Testis (tissue), 5 donors: ENCODE measurements at places on chromosomes 5 and 9.

- no peak for DNase-seq
Measured at GRCh38 chr9:117205806-117206205, 209.1 kb downstream of the ASTN2 start.

DNA sequence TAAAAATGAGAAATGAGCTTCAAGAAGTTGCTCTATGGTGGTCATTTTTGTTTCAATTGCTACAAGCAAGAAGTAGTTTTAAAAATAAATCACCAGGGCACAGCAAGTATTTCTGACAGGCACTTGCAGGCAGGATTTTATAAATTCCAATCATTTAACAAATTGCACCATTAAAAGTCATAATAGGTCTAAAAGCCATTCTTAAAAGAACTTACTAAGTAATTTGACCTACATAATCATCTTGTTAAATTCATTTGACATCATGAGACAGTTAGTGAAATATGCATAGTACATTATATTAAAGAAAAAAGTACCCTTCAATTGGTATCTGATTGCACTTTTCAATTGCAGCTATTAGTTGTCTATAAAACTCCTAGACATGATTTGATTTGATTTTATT, 31.0 kb downstream of the TLX3 start:
- no peak for DNase-seq

DNA sequence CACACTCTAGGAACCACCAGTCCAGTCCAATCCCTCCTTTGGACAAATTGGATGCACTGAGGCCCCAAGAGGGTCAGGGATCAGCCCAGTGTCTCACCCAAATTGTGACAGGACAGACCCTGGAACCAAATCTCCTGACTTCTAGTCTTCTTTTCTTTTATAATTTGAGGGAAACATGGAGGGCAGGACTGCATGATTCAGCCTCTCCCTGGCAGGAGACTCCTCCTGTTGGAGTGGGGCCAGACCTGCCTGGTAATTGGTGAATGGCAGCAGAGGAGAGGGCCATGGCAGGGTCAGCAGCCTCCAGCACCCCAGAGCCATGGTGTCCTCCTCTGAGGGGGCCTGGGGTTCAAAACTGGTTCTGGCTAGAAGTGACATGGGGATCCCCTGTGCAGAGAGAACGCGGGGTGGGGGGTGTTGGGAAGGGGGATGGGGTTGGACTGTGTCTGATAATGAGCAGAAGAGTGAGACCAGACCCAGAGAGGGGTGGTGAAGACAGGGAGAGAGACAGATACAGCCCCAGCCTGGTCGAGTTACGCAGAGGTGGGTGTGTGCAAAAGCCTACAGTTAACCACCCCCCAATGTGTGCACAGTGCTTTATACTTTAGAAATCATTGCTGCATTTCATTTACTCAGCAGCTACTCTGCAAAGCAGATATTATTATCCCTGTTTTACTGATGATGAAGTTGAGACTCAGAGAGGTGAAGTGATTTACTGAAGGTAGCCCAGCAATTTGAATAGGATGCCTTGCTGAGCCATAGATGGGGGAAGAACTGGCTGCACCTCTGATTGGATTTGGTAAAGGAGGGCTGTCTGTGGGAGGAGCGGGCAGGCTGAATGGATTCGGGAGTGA, 3.8 kb upstream of the SYNPO start:
- peak; percentile 63 for DNase-seq

DNA sequence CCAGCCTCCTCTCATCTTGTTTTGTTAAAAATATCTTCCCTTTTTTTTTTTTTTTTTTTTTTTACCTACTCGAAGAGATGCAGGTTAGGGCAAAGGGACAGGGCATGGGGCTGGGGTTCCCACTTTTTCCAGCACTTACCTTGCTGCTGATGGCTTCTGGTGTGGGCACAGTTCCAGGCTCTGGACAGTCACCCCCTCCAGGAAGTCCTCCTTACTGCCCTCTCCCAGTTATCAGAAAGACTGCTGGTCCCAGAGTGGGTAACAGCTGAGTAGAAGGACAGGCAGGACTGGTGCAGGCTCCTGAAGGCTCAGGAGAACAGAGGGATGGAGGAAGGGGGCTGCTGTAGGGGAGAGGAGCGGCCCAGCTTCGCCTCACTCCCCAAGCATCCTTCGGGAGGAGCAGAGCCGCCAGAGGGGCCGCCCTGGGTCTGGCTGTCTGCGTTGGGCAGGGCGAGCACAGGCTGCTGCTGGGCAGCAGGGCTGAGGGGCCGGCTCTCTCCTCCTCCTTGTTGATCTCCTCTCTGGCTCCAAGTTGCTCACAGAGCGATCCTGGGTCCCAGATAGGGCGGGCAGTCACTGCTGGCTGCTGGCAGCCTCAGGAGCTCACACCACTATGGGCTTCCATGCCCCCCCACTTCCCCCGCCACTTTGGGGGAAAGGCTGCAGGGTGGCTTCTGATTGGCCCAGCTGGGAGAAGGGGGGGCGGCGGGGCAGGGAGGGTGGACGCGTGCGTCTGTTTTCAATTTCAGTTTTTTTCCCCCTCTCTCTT, at the start of gene PDGFRB:
TSS of gene PDGFRB (minus strand) at position 588 of the 769 bp plus-strand sequence. CDS start 18,798 bp downstream, outside the sequence.
- peak; percentile 87 for DNase-seq

GRCh38 chr9:93776873-93777272, 178.3 kb downstream of the BARX1 start:
- no peak for DNase-seq

DNA sequence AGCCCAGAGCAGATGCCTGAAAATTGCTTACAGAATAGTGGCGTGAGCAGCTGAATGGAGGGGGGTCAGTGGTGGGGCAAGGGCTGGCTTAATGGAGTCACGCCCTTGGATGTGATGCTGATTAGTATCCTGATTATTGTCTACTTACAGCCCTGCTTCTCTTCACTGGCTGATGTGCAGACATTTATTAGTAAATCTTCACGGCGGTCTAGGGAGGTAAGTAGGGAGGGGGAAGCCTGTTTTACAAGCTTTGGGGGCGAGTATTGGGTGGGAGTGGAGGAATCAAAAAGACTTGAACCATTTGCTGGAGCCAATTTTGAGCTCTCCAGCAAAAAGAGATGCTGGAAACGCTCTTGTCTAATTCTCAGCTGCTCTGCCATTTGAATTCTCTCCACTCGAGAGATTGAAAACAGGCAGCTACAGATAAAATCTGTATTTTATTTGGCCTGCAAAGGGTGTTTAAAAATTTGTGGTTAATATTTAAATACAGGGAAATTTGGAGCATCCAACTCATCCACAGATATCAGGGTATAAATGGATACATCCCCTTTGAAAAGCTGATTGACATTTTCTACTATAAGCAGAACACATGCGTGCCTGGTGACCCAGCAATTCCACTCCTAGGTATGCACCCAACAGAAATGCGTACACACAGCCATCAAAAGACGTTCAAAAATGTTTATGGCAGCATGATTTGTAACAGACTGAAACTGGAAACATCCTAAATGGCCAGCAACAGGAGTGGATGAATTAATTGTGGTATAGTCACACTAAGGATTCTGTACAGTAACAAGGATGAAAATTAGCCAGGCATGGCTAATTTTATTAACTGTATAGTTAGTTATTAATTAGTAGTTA, 19.5 kb upstream of the ALDH1B1 start:
- peak; percentile 5 for DNase-seq

- DNase-seq = no peak
Measured at GRCh38 chr5:81297531-81297930, 3.9 kb upstream of the ZCCHC9 start.

GRCh38 chr5:159786901-159787691, 129.2 kb upstream of the ADRA1B start:
- DNase-seq = peak; percentile 57

- DNase-seq = peak; percentile 17
Measured at GRCh38 chr9:14752271-14752670, 29.7 kb upstream of the CER1 start.

- DNase-seq = no peak
Measured at GRCh38 chr5:167773668-167774301, 517.7 kb upstream of the WWC1 start.

DNA sequence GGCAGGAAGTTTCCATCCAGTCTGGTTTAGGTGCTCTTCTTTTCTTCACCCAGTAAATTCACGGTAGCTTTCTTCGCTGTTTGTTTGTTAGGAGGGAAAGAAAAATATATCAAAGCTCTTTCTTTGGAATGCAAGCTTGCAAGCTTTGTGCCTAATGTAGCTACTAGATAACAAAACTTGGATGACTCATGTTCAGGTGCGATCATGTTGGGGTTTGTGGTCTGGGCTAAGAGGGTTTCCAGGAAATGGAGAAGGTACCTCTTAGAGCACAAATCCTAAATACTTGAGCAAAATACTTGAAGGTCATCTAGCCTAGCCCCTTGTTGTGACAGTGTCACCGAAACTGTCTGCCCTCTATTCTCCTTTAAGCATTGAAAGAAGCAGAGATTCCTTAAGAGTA, 17.7 kb downstream of the SRP19 start:
- DNase-seq = no peak

DNA sequence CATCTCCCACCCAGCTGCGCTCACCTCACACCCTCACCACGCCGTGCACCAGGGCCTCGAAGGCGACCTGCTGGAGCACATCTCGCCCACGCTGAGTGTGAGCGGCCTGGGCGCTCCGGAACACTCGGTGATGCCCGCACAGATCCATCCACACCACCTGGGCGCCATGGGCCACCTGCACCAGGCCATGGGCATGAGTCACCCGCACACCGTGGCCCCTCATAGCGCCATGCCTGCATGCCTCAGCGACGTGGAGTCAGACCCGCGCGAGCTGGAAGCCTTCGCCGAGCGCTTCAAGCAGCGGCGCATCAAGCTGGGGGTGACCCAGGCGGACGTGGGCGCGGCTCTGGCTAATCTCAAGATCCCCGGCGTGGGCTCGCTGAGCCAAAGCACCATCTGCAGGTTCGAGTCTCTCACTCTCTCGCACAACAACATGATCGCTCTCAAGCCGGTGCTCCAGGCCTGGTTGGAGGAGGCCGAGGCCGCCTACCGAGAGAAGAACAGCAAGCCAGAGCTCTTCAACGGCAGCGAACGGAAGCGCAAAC, 1.1 kb downstream of the POU4F3 start:
- DNase-seq = no peak

GRCh38 chr9:83284746-83285145, 221.8 kb upstream of the RASEF start:
- no peak for DNase-seq

- DNase-seq = no peak
Measured at GRCh38 chr5:59460368-59461153, 433.0 kb downstream of the PDE4D start.

DNA sequence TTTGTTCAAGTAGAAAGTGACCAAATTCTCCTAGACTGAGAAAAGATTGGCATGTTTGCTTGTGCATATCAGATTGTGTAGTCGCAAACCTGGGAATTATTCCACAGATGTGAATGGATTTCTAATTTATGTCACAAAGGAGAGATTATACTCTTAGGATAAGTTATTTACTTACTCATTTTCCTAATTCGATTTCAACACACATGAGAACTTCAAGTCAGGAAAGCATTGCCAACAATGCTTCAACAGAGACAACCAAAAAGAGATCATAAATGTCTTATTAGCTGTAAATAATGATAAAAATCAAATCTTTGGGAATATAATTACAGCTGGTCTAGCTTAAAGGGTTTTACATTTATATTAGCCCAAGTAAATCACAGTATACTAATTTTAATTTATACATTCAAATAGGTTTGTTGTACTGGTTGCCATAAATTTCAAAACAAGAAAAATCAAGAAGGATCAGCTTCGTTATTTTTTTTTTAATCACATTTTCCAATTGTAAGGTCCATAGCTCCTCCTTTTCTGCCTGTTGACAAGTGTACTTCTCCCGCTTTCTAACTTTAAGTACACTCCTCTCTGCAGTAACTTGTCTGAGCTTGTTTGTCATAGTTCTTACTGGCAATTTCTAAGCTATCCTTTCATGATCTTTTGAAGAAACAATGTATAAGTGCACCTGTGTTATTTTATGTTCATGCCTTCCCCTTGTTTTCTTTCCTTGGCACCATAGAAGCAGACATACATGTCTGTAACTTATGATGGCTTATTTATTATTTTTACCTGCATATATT, 246.6 kb downstream of the DEPDC1B start:
- no peak for DNase-seq

DNA sequence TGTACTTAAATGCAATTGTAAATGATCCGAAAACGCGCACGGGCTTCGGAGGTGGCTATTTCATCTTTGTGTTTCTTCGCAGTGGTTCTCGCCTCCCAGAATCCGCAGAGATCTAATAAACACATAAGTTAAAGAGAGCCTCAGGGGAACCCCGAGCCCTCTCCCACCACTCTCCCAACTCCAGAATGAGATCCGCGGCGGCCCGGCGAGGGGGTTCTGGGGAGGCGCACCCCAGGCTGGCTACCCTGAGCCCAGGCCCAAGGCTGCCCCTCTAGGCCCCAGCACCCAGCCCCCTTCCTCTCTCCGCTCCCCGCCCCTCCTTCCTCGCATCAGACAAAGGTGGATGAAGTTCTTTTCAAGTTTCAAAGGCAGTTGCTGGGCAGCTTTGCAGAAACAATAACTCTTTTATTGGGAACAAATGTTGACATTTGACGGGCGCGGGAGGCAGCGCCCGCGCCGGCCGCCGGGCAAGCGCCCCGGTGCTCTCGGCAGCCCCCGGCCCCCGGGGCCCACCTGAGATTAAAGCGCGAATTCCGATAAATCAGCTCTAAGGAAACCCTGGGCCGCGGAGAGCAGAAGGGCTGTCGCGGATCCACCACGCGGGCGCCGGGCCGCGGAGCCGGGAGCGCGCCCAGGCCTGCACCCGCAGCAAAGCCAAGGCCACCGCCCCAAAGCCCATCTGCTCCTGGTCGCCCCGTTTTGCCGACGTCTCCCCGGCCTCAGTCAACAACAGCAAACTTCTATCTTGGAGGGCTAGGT, 8.4 kb downstream of the IRX2 start:
- no peak for DNase-seq

DNA sequence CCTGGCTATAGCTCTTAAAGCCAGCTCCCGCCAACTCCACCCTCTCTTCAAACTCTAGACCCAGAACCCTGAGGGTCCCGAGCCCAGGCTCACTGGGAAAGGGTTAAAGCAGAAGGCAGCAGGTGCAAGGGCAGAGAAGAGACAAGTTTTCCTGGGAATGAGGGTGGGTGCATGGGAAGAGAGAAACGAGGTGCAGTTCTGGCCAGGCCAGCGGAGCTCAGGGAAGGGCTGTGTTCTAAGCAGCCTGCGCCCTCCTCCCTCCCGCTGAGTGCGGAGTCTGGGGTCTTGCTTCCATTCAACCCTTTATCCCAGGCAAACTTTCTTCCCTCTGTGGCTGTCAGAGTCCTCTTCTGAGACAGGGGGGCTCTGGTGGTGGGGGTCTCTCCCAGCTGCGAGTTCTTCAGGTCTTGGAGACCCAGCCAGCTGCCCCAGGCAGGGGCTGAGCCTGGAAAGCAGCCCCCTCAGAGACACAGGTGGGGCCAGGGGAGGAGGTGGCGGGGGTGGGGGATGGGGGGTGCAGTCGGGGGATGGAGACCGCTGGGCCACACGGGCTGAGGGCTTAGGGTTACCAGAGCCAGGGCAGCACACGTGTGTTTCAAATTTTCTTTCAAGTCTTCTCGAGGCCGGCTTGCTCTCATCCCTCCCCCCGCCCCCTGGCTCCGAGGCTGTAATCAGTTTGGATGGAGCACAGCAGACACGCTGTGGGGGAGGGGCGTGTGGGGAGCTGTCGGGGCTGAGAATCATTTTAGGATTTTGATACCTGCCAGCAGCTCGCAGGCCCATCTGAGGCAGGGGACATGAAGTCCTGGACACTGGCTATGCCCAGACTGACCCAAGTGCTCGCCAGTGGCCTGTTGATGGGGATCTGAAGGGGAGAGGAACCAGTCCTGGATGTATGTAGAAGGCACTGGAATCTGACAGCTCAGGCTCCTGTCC, 169.6 kb upstream of the SMIM23 start:
- DNase-seq = no peak

GRCh38 chr5:17995997-17996396, 361.7 kb downstream of the TAF11L14 start:
- no peak for DNase-seq

- no peak for DNase-seq
Measured at GRCh38 chr5:154484393-154485095, 6.5 kb upstream of the HAND1 start.
